HEK293T (cell line): ENCODE measurements at places on chromosomes 12 and 14.
A peak's percentile ranks its signal among the peaks of the same experiment; 100 is the strongest.

- no peak for DNase-seq
Measured at GRCh38 chr12:123512838-123513665, 20.5 kb downstream of the RILPL1 start.

DNA sequence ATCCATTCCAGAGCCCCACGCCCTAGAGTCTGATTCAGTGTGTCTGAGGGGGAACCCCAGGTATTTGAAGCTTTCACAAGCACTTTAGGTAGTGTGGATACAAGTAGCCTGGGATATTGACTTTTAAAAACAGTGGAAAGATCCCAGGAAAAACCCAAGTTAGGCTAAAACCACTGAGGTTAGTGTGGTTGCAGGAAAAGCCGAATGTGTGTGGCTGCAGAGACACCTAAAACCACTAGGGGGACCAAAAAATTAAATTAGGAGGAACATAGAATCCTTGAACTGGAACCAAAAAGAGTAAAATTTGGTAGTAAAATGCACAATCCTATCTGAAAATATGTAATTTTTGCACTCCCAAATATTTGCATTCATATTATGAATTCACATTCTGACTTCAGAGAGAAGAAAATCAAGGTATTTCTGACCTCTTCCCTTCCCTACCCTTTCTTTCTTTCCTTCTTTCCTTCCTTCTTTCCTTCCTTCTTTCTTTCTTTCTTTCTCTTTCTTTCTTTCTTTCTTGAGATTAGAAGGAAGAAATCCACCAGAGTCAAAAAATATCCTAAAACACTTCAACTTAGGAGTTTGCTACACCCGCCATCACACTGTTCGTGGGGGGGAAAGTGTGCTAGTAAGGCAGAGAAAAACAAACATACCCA, 37.8 kb downstream of the SLCO1A2 start:
- DNase-seq = peak; percentile 32

DNA sequence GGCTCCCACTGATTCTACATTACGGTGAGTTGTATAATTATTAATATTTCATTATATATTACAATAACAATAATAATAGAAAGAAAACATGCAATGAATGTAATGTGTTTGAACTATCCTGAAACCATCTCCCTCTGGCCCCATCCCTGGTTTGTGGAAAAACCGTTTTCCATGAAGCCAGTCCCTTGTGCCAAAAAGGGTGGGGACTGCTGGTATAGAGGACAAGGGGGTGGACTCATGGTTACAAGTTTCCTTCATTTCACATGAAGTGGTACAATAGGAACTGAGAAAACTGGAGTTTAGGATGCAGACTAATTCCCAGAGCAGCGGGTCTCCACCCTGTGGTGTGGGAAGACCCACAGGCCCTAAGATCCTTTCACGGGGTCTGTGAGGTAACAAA, 3.0 kb upstream of the C1RL start:
- DNase-seq = no peak

DNA sequence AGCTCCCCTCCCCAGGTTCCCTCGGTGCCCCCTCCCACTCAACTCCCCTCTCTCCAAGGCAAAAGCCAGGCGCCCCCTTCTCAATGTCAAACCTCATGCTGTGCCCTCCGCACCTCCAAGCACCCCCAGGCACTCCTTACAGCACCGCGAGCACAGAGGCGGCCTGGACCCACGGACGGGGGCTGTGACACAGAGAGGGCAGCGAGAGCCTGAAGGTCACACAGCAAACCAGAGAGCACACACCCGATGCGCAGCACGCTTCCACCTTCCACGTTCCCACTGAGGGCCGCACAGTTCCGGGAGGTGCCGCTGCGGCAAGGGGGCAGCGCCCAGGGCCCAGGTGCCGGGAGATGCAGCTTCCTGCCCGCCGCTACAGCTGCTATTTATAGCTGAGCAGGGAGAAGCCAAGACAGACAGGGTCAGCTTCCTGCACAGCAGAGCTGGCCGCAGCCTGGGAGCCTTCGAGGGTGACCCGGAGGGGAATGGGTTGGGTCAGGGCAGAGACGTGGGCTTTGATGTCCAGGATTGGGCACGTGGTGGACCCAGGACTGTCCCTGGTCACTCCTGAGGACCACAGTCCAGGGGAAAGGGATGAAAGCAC, 12.9 kb downstream of the NCOR2 start:
- no peak for DNase-seq

DNA sequence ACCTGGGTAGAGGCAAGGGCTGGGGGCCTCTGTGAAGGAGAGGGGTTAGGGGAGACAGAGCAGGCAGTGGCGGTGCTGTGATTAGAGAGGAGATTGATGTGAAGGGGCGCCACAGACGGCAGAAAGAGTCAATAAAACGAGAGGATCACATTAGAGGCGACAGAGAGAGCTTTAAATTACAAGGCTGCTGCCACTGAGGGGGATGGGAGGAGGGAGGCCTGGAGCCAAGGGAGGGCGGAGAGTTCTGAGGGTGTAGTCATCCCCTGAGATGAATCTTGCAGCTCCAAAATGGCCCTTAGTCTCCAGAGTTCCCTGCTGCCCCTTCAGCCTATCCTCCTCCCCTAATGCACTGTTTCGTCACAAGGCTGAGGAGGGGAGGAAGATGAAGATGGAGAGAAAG, 12.8 kb downstream of the ZFHX2 start:
- no peak for DNase-seq

GRCh38 chr12:117144599-117144998, 45.4 kb upstream of the TESC start:
- DNase-seq = no peak

DNA sequence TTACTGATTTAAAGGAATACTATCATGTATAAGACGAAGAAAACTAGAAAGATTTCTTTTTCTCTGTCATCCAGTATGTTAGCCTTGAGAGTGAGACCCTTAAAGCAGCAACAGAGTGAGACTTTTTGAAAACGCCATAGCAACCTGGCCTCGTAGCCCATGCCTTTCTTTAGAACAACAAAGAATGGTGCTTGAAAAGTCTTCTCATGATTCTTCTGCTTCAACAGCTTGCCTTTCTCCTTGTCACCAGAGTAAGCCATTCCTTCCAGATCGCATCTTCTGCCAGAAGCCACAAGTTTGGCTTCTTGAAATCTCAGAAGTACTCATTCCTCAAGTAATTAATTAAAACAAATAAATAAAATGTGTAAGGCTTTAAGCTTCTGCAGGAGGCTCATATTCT, 109.3 kb downstream of the PDE3A start:
- DNase-seq = no peak

DNA sequence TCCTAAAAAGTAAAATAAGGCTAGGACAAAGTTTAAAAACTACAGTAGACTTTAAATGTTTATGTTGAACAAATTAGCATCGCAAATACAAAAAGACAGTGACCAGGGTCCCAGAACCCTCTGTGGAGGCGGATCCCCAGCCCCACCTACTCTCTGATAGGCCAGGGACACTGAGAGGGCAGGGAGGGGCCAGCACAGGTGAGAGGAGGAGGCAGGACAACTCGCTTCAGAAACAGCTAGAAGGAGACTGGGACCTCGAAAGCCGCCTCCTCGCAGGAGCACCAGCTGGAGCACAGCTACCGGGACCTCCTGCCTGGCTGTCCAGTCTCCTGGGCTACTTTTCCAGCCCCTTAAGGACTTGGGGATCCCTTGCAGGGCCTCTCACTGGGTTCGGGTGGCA, 992 bp downstream of the DNAH10 start:
- DNase-seq = no peak

DNA sequence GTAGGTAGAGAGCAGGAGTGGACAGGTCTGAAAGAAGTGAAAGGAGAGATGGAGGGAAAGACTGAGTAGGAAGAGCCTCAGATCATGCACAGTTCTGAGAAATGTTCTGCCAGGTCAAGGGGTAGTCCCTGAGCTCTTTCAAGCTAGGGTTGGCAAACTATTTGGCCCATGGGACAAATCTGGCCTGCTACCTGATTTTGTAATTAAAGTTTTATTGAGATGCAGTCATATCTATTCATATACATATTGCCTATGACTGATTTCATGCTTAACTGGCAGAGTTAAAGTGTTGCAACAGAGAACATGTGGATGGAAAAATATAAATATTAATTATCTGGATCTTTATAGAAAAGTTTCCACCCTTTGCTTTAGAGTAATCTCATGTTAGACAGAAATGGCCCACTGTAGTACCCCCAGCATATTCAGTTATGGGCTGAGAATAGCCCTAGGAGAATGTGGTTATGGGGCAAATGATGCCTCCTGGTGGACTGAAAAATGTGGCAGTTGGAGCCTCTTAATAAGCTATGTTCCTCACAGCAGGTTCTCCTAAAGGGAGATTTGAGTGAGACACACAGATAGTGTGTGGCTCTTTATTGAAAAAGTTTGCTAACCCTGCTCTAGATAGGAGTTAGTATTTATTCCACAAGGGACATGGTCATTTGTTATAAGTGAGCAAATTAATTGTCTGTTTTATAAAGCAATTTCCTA, 476.9 kb downstream of the LRIG3 start:
- peak; percentile 22 for DNase-seq

GRCh38 chr12:126362493-126362892, 1297.3 kb downstream of the AACS start:
- no peak for DNase-seq

GRCh38 chr12:103930787-103931735, 851 bp downstream of the HSP90B1 start:
- DNase-seq = peak; percentile 16

DNA sequence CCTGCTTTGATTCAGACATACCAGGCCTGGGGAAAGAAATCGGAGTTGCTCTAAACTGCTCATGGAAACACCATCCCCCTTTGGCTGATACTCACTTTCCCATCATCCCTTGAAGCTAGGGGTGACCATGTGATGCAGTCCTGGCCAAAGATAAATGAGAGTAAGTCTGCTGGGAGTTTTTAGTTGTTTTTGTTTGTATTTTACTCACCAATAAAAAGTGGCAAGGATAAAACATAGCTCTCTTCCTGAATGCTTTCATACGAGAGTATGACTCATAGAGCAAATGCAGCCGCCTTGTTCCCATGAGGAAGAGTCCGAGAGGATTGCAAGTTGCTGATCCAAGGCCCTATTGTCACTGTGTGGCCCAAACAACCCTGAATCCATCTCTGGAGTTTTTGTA, 126.4 kb upstream of the TMEM132C start:
- no peak for DNase-seq

DNA sequence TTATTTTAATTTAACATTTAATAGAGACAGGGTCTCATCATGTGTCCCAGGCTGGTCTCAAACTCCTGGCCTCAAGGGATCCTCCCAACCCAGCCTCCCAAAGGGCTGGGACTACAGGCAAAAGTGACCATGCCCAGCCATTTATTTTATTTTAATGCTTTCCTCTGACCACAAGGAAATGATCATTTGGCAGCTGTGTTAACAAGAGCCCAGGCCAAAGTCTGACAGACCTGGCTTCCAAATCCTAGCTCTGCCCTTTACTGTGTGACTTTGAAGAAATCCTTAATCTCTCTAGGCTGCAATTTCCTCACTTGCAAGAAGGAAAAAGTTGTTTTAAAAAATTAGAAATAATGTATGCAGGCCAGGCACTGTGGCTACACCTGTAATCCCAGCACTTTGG, 16.7 kb upstream of the GCH1 start:
- DNase-seq = no peak

GRCh38 chr12:81170072-81170471, 92.2 kb downstream of the ACSS3 start:
- no peak for DNase-seq

GRCh38 chr12:62686938-62687337, 220.3 kb downstream of the MON2 start:
- no peak for DNase-seq

DNA sequence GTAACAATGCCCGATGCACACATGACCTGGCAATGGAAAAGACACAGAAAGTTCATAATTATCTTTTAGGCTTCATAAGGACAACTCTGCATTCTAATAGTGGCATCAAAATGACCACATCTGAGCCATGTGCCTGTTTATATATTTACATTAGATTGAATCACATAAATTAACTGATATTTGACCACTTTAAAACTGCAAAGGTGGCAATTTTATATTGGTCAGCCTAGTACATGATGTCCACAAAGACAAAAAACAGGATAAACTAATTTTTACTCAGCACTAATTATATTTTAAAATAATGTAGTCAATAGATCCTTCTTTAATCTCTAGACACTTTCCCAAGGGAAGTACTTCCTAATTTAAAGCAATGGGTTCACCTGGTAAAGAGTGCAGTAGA, 12.0 kb upstream of the OVCH1 start:
- no peak for DNase-seq

DNA sequence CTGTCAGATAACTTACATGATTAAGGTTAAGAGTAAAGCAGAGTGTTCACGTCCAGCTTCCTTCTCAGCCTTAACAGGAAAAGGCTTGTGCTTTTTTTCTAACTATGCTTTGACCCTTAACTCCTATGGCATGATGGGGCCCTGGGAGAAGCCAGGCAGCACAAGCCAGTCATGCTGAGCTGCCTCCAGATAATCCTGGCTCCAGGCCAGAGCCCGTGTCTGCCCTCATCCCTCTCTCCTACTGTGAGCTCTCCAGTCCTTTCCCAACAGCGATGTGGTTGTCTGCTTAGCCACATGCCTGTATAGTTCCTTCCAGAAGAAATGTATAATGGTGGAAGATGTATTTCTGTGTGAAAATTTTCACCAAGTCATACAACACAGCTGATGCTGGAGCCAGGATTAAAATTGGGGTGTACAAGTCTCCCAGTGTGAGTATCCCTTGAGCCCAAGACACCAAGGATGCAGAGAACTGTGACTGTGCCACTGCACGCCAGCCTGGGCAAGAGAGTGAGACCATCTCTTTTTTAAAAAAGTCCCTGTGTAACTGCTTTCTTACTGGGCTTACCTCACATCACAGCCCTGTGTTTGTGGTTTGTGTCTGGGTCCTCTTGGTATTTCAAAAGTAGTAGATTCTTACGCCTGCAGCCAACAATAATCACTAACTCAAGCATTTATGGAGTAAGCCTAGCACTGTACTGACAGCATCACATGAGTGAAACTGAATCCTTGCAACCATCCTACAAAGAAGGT, 7.9 kb upstream of the ITFG2 start:
- DNase-seq = no peak

DNA sequence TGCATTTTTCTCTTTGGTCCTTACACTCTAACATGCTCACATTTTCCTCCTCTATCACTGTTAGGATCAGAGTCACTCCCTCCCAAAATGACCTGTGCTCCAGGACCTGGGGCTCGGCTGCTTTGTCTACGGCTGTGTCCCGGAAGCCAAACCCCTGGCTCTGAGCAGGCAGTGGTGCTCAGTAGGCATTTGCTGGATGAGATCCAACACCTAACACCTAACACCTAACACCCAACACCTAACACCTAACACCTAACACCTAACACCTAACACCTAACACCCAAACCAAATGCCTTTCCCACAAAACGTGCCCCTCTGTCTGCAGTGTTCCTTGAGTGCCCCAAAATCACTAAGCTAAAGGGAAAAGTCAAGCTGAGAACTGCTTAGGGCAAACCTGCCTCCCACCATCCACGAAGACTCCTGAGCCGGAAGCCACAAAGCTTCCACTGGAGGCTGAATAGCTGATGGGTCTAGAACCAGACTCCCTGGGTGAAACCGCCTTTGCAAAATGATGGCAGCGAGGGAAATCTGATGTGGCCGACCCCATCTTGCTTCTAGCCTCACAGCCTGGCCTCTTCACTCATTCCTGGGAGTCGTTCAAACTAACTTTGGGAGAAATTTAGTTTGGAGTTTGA, 29.2 kb downstream of the HSP90AA1 start:
- DNase-seq = no peak
